ENCODE measurements at places on chromosomes 2 and 18. TPM values are rescaled to one million over a fixed set of nuclear protein-coding genes. Genes with fewer than 3 reads are reported as not detected.
A peak's percentile ranks its signal among the peaks of the same experiment; 100 is the strongest.

Gene SLC40A1
- total RNA-seq: 90.9 TPM

Gene CERKL
- total RNA-seq: 0.08 TPM

Gene EFHD1
- total RNA-seq: 1.6 TPM

Gene PRSS56
- total RNA-seq: not detected

Gene LOXHD1
- 0.23 TPM for total RNA-seq

Gene SNED1
- total RNA-seq: 2.3 TPM

Gene FAM210A
- 15.4 TPM for total RNA-seq

Gene ZBTB14
- 23.2 TPM for total RNA-seq

GRCh38 chr2:83602753-83603152 lies 856.3 kb downstream of the SUCLG1 start:
- no peaks in the 10 kb centered on the region for H3K4me1 ChIP-seq
- no peaks in the 10 kb centered on the region for H3K36me3 ChIP-seq
- no peak for DNase-seq
- no peaks in the 10 kb centered on the region for H3K27me3 ChIP-seq
- no peak overlapping the region for H3K4me3 ChIP-seq
- no peak overlapping the region for H3K27ac ChIP-seq

- no peaks in the 10 kb centered on the region for H3K36me3 ChIP-seq
- DNase-seq: no peak
- H3K4me3 ChIP-seq: no peak overlapping the region
- no peaks in the 10 kb centered on the region for H3K4me1 ChIP-seq
- no peaks in the 10 kb centered on the region for H3K27me3 ChIP-seq
Measured at GRCh38 chr18:30618567-30618966, 424.0 kb downstream of the DSC3 start.

DNA sequence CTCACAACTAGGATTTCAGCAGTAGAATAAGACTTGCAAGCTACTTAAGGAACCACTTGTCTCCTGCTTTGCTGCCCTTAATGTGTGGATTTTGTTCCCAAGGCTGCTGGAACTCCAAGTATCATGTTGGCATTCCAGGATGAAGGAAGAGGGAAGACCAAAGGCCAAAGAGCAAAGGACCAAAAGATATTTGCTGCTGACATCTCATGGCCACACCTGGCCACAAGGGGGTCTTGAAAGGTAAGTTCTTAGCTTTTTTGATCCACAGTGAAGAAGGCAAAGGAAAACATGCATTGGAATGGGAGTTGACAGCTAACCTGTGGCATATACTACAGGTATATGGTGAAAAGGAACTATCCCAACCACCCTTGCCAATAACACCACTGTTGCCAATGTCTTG lies 3.9 kb upstream of the MATN3 start:
- H3K4me3 ChIP-seq: no peak overlapping the region
- DNase-seq: no peak
- H3K27ac ChIP-seq: no peak overlapping the region
- H3K4me1 ChIP-seq: peaks cover 14% of the 10 kb centered on the region

GRCh38 chr2:235083822-235084221 lies 132.0 kb downstream of the SH3BP4 start:
- DNase-seq: no peak
- H3K27me3 ChIP-seq: no peaks in the 10 kb centered on the region
- H3K4me3 ChIP-seq: no peak overlapping the region
- no peak overlapping the region for H3K27ac ChIP-seq
- H3K4me1 ChIP-seq: peaks cover 9% of the 10 kb centered on the region

- peak; percentile 38 for DNase-seq
- H3K4me1 ChIP-seq: no peaks in the 10 kb centered on the region
- no peaks in the 10 kb centered on the region for H3K36me3 ChIP-seq
- no peaks in the 10 kb centered on the region for H3K27me3 ChIP-seq
- H3K27ac ChIP-seq: no peak overlapping the region
Measured at GRCh38 chr2:4762951-4763376, 929.2 kb upstream of the SOX11 start.

- DNase-seq: no peak
- H3K27me3 ChIP-seq: no peaks in the 10 kb centered on the region
- no peaks in the 10 kb centered on the region for H3K36me3 ChIP-seq
- no peak overlapping the region for H3K27ac ChIP-seq
- H3K4me3 ChIP-seq: no peak overlapping the region
Measured at GRCh38 chr2:217361483-217361880, 501.6 kb upstream of the TNP1 start.

DNA sequence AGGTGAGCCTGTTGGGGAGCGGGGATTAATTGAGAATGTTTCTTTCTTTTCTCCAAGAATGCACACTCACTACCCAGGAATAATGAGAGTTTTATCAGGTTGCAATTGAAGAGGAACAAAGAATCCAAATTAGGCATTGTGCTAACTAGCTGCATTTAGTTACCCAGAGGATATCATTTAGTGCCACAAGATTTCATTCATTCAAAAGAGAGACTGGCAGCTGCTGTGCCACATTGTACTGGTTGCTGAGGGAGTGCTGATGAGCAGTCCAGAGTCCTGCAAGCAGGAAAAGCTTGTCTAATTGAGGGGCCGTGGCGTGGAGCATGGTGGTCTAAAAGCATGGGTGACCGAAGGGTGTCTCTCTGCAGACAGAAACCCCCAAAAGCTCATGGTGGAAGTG lies 97.6 kb downstream of the CTAGE1 start:
- H3K4me1 ChIP-seq: no peaks in the 10 kb centered on the region
- no peaks in the 10 kb centered on the region for H3K36me3 ChIP-seq
- H3K27ac ChIP-seq: no peak overlapping the region
- peaks cover 4% of the 10 kb centered on the region for H3K27me3 ChIP-seq
- H3K4me3 ChIP-seq: no peak overlapping the region

DNA sequence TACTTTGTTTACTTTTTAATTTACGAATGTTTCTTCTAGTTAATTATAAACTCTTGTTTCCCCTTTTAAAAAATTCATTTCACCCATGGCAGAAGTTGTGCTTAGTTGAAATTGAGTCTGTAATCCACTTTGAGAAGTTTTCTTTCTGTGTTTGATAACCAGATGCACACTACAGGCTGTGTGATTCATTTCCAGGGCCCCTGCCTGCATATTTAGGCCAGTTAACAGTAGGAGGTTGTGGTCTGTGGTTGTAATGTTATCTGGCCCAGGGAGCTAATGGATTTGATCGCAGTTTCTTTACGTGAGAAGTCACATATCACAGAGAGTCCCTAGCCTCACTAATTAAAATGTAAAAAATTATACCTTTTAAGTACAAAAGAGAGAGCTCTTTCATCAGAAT lies 3.3 kb downstream of the CDH7 start:
- peaks cover 10% of the 10 kb centered on the region for H3K27me3 ChIP-seq
- H3K27ac ChIP-seq: no peak overlapping the region
- H3K36me3 ChIP-seq: no peaks in the 10 kb centered on the region
- no peak for DNase-seq

GRCh38 chr2:36785179-36785795 lies 88.8 kb downstream of the VIT start:
- no peaks in the 10 kb centered on the region for H3K36me3 ChIP-seq
- peaks cover 31% of the 10 kb centered on the region for H3K4me1 ChIP-seq
- no peaks in the 10 kb centered on the region for H3K27me3 ChIP-seq

DNA sequence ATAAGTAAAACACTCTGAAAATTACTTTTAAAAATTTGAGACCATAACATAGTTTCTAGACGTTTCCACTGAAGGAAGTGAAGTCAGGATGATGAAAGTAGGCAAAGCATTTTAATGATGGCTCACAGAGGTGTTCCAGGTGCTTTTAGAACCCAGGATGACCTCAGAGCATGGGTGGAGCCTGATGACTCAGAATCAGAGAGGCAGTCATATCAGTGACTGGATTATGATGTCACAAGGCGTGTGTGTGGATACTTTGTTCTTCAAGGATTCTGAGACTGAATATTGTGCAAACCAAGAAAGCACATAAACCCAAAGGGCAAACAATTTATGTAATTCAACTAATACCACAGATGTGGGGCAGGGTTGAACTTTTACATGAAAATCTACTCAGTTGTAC lies 208.0 kb upstream of the FBXO11 start:
- H3K27ac ChIP-seq: no peak overlapping the region
- no peaks in the 10 kb centered on the region for H3K36me3 ChIP-seq
- no peak overlapping the region for H3K4me3 ChIP-seq
- DNase-seq: no peak

DNA sequence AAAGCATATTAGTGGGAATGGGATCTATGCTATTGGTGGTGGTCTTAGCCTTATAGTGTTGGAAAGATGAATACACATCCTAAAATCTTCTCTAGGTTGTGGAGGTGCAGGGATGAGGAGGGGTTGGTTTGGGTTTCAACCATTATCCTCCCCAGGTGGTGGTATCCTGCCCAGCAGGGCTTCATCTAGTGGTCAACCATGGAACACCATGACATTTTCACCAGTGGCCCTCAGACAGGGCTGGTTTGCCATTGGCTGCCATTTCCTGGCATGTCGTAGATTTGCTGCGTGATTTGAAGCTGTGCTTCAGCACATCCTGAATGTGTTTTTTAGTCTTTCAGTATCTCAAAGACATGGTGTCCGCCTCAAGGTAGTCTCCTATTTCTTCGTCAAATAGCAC lies 391.2 kb upstream of the HNRNPA3 start:
- no peak overlapping the region for H3K27ac ChIP-seq
- no peak for DNase-seq
- H3K36me3 ChIP-seq: no peaks in the 10 kb centered on the region
- no peak overlapping the region for H3K4me3 ChIP-seq

GRCh38 chr2:172366596-172367150 lies 60.7 kb upstream of the ITGA6 start:
- H3K4me1 ChIP-seq: peaks cover 2% of the 10 kb centered on the region
- peaks cover 3% of the 10 kb centered on the region for H3K27me3 ChIP-seq
- no peak overlapping the region for H3K4me3 ChIP-seq
- no peak for DNase-seq
- no peak overlapping the region for H3K27ac ChIP-seq

- peak; percentile 11 for DNase-seq
- no peak overlapping the region for H3K27ac ChIP-seq
- H3K4me3 ChIP-seq: no peak overlapping the region
Measured at GRCh38 chr2:39381653-39382052, 55.4 kb downstream of the MAP4K3 start.

- H3K27ac ChIP-seq: peak within 1 kb of the TSS; percentile 33
- H3K4me3 ChIP-seq: peak within 1 kb of the TSS; percentile 89
- H3K36me3 ChIP-seq: peaks cover 15% of the 10 kb centered on the region
- peaks cover 22% of the 10 kb centered on the region for H3K4me1 ChIP-seq
- H3K27me3 ChIP-seq: peaks cover 29% of the 10 kb centered on the region
- peak; percentile 70 for DNase-seq
Measured at GRCh38 chr2:10911291-10912075, at the start of gene KCNF1. Gene KCNF1, plus strand, starts transcription at chr2:10911934. Its CDS starts 493 bp downstream, at chr2:10912427.

DNA sequence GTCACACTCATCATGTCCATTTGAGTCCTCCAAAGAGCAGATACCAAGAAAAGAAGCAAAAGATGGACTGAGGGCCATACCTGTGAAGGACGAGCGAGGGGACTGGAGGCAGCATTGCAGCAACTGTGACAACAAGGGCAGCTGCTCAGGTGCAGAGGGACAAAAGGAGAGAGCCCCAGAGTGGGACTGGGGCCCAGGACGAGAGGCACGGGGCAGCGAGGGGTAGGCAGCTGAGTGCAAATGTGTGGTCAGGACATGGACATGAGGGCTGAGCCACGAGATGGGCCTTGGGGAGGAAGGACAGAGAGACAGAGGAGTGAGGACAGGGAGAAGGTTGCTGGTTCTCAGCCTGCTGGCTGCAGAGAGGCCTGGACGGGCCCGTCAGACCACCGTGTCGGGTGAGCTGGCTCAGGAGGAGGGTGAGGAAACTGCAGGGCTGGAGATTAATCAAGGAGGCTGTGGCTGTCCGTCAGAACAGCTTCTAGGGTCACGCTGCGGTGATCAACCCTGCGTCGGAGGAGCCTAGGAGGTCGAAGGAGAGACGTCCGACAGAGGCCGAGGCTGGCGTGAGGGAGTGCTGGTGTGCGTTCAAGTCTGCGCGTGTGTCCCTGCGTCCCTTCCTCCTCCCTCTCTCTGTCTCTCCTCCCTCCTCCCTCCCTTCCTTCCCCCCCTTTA lies 206.8 kb upstream of the HDAC4 start:
- peaks cover 7% of the 10 kb centered on the region for H3K4me1 ChIP-seq
- H3K27ac ChIP-seq: no peak overlapping the region
- DNase-seq: no peak
- no peak overlapping the region for H3K4me3 ChIP-seq
- no peaks in the 10 kb centered on the region for H3K36me3 ChIP-seq

DNA sequence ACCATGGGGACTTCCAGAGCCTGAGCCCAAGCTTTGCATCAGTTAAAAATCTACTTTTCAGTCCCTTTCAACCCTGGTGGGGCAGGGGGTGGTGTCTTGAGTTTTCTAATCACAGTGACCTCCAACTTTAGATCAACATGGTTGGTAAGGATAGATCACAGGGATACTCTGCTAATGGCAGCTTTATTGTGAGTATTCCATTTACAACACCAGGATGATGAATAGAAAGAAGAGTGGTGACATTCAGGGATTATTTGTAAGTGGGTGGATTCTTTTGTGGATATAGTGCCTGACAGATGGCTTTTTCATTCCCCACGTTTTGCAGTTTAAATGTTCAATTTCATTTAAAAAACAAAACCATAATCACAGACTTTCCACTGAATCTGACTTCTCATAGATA lies 51.3 kb downstream of the ZNF532 start:
- H3K27me3 ChIP-seq: peaks cover 9% of the 10 kb centered on the region
- peaks cover 64% of the 10 kb centered on the region for H3K36me3 ChIP-seq
- DNase-seq: no peak
- peaks cover 26% of the 10 kb centered on the region for H3K4me1 ChIP-seq

DNA sequence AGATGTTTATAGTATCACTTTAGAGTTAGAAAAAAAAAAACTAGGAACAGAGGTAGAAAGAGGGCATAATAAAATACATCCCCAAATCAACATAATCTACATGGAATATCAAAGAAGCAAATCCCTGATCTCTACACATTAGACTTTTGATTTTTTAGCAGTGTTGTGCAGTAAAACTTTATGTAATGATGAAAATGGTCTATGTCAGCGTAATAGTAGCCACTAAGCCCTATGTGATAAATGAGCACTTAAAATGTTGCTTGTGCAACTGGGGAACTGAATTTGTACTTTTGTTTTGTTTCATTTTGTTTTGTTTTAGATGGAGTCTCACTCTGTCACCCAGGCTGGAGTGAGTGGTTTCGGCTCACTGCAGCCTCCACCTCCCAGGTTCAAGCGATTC lies 36.3 kb downstream of the LNPK start:
- no peaks in the 10 kb centered on the region for H3K27me3 ChIP-seq
- no peak for DNase-seq
- H3K4me1 ChIP-seq: no peaks in the 10 kb centered on the region

DNA sequence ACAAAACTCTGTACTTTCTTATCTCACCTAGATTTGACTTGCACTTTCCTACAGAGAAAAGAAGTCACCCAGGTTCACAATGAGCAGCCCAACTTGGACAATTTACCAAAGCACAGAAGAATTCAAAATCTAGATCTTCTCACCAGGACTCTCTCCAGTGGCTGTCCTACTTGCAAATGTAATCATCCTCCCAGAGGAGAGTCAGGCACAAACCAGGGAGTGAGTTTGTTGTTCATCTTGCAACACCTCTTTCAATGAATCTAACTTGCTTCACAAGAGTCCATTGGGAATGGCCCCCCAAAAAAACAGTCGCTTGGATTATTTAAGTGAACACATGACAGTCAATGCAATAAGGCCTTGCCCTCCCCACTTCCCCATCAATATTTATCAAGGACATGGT lies 144.6 kb downstream of the ATL2 start:
- H3K27me3 ChIP-seq: no peaks in the 10 kb centered on the region
- H3K27ac ChIP-seq: no peak overlapping the region
- H3K4me1 ChIP-seq: no peaks in the 10 kb centered on the region
- no peaks in the 10 kb centered on the region for H3K36me3 ChIP-seq
- DNase-seq: no peak

GRCh38 chr18:45687621-45688020 lies 36.4 kb upstream of the SLC14A1 start:
- DNase-seq: no peak
- H3K4me3 ChIP-seq: no peak overlapping the region
- H3K27ac ChIP-seq: no peak overlapping the region
- H3K4me1 ChIP-seq: no peaks in the 10 kb centered on the region
